ENCODE measurements at places on chromosomes 1 and 21.

DNA sequence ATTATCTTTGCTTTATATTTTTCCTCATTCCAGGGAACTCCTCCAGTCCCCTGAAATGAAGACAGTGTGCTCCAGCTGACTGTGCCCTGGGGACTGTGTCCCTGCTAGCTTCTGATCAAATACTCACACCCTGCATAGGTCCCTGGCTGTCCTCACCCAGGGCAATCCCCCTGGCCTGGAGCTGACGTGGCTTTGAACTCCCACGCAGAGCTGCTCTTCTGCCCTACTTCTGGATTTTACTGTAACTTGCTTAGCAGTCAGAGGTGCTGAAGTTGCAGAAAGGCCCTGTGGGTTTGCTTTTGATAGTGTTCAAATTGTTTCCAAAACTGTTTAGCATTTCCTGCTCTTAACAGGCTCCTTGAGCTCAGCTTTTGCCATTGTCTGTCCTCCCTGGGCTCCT is 186.5 kb downstream of the FASLG start:
- DNase-seq = no peak

DNA sequence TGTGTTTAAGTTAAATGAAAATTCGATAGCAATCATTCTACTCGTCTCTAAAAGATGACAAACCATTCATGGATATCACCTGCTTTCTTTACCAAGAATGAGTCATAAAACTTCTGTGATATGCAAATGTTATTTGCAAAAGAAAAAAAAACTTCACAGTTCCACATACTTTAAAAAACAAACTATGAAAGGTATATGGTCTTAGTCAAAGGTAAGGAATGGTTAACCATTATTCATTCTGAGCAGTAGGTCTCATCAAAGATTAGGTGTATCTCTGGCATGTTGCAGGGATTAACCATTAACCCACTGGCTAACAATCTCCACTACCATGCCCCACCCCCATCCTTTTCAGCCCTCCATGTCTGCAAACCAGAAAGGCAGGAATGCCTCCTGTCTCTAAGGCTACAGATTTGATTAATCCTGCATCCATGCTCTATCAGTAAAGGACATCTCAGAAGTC is 44.4 kb downstream of the PTPN14 start:
- DNase-seq = no peak

DNA sequence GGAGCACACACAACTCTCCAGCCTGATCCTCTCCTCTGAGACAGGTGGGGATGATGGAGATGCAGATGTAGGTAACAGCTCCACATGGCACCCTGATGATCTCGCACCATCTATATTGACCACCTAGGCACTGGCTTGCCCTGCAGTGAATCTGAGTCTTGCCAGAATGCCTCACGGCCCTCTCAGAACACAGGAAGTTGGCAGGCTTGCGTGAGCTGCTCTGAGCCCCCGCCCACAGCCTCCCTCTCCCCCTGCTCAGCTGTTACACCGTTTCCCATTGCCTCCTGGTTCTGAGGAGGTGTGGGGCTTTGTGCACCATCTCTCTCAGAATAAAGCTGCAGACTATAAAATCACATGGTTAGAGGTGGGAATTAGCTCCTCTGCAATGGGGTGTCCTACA is 48.0 kb downstream of the URB2 start:
- DNase-seq = no peak

DNA sequence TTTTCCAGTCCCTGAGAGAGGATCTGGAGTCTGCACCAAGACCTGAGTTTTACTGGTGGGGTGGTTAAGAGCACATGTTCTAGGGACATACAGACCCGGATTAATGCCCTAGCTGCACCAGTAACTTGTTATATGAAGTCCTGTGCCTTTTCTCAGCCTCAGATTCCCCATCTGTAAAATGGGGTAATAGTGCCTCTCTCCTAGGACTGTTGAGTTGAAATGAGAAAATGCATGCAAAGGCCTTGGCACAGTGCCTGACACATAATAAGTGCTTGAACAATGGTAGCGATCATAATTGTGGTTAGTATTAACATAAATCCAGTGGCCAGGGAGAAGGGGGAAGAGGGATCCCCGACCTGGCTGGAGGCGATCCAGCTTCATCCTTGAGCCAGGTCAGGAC is 12.3 kb downstream of the AHDC1 start:
- DNase-seq = no peak

DNA sequence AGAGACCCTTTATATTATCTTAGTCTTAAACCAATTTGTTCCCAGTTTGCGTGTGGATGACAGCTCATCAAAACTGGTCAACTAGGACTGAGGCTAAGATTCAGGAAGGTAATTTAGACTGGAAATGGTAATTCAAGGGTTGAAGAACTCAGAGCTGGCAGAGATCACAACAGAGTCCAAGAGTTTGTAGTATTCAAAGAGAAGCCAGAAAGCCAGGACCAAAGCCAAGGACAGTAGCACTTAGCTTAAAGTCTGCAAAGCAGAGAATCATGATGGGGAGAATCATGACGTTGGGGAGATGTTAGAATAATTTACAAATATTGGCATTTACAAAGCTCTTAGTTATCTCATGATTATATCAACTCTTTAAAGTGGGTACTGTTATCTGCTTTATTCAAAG is 32.6 kb downstream of the RNF11 start:
- DNase-seq = peak; percentile 29

- DNase-seq = peak; percentile 24
These were observed 360.0 kb downstream of the HHAT start for GRCh38 chr1:210688512-210689234.

- no peak for DNase-seq
These were observed 347.2 kb upstream of the ADAMTS5 start for GRCh38 chr21:27314131-27314530.

DNA sequence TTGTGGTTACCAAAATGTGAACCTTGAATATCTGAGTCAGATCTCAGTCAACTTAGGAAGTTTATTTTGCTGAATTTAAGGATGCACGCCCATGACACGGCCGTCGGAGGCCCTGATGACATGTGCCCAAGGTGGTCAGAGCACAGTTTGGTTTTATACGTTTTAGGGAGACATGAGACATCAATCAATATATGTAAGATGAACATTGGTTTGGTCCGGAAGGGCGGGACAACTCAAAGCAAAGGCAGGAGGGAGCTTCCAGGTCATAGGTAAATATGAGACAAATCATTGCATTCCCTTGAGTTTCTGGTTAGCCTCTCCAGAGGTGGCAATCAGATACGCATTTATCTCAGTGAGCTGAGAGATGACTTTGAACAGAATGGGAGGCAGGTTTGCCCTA is 1.0 kb upstream of the PRMT2 start:
- no peak for DNase-seq

DNA sequence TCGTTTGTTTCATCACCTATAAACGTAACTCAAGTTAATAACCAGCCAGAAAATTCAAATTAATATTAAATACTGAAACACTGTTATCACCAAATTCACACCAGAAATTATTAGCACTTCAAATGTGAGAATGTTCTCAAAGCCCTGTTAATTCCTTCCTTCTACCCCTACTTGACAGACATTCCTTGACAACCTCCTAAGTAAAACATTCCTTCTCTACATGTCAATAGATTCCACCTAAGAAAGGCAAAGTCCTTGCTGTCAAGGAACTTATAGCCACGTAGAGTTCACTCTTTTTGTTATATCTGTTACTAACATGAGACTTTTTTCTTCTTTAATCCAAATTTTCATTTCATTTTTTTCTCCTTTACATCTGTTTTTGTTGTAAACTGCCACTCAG is 441.5 kb downstream of the SMYD3 start:
- no peak for DNase-seq

GRCh38 chr1:87300628-87301027 is 28.1 kb upstream of the LMO4 start:
- DNase-seq = no peak

DNA sequence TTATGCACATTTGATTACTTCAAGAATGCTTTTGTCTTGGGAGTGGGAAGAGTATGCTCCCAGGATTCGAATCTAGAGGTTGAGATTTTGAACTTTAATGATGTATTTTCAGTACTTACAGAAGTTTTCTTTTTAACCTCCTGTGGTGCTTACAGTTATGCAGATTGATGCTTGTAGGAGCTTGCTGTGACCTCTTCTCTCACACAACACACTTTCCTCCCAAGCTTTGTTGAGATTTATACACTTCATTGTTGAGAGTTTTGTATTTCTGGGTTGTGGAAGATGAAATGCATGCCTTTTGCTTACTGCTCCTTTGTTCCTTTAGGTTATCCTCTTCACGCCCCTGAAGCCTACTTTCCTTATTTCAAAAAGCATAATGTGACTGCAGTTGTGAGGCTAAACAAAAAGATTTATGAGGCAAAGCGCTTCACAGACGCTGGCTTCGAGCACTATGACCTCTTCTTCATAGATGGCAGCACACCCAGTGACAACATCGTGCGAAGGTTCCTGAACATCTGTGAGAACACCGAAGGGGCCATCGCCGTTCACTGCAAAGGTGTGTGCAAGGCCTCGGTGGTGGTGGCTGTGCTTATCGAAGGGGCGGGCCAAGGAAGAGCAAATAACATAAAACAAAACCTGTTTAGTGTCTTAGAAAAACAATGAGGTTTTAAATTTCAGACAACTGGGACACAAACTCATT is 75.5 kb upstream of the GPR88 start:
- no peak for DNase-seq

DNA sequence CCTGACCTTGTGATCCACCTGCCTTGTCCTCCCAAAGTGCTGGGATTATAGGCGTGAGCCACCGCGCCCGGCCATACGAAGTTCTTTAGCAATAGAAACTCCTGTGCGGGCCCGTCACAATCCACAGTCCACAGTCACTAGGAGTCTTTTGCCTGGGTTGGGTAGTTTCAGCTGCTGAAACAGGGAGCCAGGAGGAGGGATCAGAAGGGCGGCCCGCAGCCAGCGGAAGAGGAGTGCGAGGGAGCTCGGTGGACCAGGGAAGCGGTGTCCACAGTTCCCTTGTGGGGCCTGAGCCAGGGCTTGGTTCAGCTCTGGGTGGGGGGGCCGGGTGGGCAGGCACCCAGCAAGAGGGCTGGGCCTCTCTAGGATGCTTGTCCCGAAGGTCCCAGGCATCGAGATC is 17.9 kb upstream of the HSPG2 start:
- DNase-seq = no peak

GRCh38 chr1:95575291-95575690 is 341.3 kb downstream of the RWDD3 start:
- no peak for DNase-seq

- DNase-seq = no peak
These were observed 5.6 kb upstream of the SLC2A5 start for GRCh38 chr1:9075022-9075421.

DNA sequence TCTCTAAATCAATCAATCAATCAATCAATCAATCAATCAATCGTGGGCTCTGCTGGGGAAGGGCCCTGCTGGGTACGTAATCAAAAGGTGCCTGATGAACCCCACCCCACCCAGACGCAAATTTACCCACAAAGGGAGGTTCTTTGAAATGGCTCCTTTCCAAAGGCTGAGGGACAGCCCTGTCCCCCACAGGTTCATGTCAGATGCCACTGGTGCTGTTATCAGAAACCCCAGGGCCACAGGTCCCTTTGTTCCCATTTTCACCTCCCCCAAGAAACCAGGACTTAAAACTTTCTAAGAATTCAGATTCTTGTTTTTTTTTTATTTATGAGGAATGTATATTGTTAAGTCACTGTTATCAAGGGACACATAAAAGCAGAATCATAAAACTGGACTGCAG is 14.2 kb downstream of the CHRNB2 start:
- no peak for DNase-seq

- DNase-seq = no peak
These were observed 14.6 kb downstream of the EPHX1 start for GRCh38 chr1:225824533-225824941.

- no peak for DNase-seq
These were observed 179.6 kb downstream of the DHRS3 start for GRCh38 chr1:12438349-12438924.

- DNase-seq = peak; percentile 93
These were observed 33.0 kb downstream of the EPHA2 start for GRCh38 chr1:16122916-16123315.

- DNase-seq = no peak
These were observed 123.6 kb downstream of the DSCAM start for GRCh38 chr21:40723317-40723716.

GRCh38 chr1:235004276-235004675 is 124.4 kb downstream of the TOMM20 start:
- no peak for DNase-seq

- peak; percentile 39 for DNase-seq
These were observed 4.6 kb downstream of the GFI1 start for GRCh38 chr1:92481971-92482664.

DNA sequence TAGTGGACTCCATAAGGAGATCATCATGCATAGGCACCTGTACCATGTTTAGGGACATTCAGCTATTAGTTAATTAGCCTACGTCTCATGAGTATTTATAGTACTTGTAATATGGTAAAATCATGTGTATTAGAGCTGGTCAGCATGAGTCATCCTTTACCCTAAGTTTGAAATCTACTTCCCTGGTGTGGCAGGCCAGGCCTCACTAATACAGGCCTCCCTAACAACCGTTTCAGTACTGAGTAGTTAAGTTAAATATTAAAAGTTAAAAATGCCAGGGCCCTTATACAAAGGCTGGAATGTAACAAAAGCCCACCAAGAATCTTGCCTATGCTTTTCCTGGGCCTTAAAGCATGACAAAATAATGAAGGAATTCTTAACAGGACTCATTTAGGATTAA is 356.3 kb upstream of the DPYD start:
- DNase-seq = peak; percentile 13

DNA sequence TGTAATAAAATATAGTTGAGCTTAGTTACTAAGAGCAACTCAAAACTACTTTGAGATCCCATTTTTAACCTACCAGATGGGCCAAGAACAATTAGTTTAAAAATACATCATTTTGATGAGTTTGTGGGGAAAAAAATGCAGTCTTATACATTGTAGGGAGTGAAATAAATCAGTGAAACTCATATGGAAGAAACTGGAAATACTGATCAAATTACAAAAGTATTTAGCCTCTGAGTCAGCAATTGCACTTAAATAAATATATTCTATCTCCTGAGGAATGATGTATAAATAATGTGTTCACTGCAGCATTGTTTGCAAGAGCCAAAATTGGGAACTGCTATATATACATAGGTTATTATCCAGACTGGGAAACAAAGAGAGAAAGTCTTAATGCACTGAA is 4.6 kb upstream of the SMCP start:
- no peak for DNase-seq

DNA sequence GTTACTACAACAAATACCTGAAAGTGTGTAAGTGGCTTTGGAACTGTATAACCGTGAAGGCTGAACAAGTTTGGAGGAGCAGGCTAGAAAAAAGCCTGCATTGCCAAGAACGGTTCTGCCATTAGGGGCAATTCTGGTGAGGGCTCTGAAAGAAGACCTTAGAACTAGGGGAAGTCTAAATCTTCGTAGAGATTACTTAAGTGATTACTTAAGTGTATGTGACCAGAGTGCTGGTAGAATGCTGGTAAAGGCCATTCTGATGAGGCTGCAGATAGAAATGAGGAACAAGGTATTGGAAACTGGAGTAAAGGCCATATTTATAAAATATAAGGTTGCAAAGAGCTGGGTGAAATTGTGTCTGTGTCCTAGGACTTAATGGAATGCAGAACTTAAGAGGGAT is 158.0 kb downstream of the CLIC6 start:
- DNase-seq = no peak
